WTC11 (cell line): ENCODE measurements at places on chromosomes 4 and X. TPM values are rescaled to one million over a fixed set of nuclear protein-coding genes. Genes with fewer than 3 reads are reported as not detected.
A peak's percentile ranks its signal among the peaks of the same experiment; 100 is the strongest.

HOPX gene
- total RNA-seq = 0.26 to 0.87 TPM (median 0.27 TPM) in 3 replicates

BEX2 gene
- 30.6 to 34.1 TPM (median 32.8 TPM) in 3 replicates for total RNA-seq

DNA sequence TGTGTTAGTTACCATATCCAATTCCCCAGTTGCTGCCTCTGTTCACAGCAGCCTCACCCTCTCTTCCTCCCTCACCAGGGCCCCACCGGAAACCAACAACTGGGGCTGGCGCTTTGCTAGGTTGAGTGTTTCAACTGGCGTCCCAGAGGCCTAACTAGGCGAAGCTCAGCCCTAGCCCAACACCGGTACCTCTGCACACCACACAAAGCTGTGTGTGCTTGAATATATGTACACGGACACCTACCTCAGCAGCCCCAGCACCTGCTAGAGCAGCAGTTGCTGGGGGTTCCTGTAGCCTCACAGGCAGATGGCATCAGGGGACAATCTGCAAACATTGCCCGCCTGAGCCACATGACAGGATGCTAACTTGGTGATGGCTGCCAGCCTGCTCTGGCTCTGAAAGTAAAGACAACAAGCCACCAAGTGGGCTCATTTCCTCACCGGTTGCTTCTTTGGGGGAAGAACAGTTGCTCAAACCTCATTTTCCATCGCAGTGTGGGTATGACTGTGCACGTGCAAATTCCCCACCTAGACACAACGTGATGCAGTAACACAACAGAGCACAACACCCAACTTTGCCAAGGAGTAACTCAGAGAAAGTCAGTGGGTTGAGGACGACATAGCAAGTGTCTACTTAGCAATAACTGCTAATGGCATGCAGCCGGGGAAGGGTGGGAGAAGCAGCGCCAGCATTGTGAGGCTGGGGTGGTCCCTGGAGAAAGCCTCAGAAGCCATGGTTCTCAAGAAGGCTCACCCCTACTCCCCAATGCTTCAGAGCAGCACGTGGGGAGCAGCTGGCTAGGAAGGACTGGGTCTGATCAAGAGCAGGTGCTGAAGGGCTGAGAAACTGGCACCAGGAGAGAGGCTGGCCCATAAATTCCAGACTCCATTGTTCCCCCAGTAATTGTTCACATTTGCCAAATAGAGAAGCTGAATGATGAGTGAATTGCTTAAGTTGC is 139.5 kb downstream of the SH3KBP1 start:
- DNase-seq = no peak

GRCh38 chrX:48753708-48754228 is 7.8 kb upstream of the GLOD5 start:
- DNase-seq = no peak

DNA sequence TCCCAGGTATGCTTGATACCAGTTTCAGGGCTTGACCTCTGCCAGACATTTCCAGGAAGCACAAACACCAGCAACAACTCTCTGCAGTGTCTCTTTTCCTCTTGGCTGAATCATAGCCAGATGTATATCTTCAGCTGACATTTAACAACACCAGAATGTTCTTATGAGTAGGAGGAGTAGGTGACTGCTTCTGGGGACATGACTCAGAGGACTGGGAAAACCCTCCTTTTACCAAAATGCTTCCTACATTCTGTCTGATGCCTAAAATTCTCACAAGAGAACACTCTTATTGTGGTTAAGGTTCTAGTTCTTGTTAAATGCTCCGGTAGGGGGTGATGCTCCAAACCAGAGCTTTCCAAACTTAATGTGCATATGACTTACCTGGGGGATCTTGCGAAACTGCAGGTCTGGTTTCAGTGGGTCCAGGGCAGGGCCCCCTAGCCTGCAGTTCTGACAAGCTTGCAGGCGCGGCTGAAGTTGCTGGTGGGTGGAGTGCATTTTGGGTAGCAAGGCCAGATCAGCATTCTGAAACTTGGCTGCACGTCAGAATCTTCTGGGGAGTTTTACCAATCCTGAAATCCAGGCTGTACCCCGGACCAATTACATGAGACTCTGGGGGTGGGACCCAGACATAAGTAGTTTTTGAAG is 329.3 kb upstream of the RPS6KA3 start:
- peak; percentile 8 for DNase-seq
